ENCODE measurements at places on chromosomes 7 and 10. TPM values are rescaled to one million over a fixed set of nuclear protein-coding genes. Genes with fewer than 3 reads are reported as not detected.

DNA sequence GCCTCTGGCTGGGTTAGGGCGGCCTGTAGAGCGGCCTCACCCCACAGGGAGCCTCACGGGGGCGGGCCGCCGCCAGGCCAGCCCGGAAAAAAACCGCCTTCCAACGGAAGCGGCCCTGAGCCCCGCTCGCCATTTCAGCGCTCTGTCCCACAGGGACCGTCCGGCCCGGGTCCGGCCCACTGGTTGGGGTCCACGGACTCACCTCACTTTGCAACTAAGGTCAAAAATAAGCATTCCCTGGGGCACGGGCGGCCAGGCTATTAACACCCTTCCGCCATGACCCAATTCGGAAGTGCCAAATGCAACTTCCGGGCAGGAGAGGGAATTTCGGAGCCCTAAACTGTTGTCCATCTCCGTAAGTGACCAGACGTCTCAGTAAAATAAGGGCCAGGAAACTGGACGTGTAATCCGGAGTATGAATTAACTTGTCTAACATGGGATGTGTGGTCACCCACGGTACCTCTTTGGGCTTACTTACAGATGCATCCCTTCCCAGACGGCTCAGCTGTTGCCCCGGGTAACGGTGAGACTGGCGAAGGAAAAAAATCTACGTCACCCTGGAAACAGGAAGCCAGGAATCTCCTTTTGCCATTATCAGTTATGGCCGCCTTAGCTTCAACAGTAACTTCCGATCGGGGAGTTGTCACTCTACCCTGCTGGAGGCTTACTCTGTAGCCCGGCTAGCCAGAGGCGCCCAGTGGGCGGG, at the start of gene BBIP1:
BBIP1 (minus strand) TSS at position 538 of the 706 bp plus-strand sequence. CDS start 1,023 bp downstream, outside the sequence.
- DNase-seq, result no peak

Gene FBXL13
- total RNA-seq, result 2.5 TPM

- DNase-seq, result peak; percentile 38
Observed at GRCh38 chr7:15832996-15833395, 146.5 kb upstream of the MEOX2 start.

Gene TSPAN15
- 108 TPM for total RNA-seq

Gene GPR146
- 8.3 TPM for total RNA-seq

- DNase-seq, result no peak
Observed at GRCh38 chr10:111747751-111748150, 435.8 kb downstream of the GPAM start.

Gene KNDC1
- total RNA-seq, result 5.2 TPM

DNA sequence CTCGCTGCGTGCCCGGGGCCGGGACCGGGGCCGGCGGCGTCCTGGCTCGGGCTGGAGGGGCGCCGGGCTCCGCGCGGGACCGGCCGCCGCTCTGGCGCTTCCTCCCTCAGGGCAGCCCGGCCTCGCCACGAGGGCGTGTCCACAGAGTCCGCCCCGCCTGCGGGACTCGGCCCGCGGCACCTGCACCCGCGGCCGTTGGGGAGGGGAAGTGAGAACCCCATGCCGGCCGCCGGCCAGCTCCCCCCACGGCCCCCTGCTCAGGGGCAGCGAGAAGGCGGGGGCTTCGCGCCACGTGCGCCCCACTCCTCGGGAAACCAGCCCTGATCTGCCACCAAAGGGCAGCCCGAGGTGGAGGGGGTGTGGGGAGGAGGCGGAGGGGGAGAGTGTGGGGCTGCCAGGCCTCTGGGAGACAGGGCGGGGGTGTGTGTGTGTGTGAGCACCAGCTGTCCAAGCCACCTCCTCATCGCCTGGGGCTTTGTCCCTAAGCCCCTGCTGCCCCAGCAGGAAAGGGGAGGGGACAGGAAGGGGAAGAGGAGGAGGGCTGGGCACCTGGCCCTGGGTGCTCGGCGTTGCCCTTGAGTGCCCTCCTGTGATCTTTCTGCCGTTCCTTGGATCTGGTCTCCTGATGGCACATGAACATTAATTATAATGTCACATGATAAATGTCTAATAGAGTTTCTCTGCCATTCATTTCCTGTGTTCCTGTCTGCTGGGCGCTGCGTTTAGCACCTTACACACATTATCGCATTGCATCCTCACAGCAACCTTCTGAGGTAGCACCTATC, at the start of gene PIK3AP1:
PIK3AP1 (minus strand) TSS at position 93 of the 785 bp plus-strand sequence. CDS start 120 bp downstream, outside the sequence.
- peak; percentile 47 for DNase-seq

DNA sequence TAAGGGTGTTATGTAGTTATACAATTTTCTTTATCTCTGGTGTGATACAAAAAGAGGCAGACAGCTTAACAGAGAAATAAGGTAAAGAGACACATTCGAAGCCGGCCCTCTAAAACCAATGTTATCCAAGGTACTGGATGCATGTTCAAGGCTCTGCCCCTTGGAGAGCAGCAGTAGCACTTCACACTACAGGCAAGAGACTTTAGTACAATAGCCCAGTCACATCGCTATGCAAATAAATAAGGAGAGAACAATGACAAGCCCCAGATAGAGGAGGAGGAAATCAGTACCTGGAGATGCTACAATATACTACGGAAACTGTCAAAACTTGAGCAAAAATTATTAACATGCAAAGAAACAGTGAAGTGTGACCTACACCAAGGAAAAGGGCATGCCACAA, 111.1 kb downstream of the ITGB1 start:
- no peak for DNase-seq

DNA sequence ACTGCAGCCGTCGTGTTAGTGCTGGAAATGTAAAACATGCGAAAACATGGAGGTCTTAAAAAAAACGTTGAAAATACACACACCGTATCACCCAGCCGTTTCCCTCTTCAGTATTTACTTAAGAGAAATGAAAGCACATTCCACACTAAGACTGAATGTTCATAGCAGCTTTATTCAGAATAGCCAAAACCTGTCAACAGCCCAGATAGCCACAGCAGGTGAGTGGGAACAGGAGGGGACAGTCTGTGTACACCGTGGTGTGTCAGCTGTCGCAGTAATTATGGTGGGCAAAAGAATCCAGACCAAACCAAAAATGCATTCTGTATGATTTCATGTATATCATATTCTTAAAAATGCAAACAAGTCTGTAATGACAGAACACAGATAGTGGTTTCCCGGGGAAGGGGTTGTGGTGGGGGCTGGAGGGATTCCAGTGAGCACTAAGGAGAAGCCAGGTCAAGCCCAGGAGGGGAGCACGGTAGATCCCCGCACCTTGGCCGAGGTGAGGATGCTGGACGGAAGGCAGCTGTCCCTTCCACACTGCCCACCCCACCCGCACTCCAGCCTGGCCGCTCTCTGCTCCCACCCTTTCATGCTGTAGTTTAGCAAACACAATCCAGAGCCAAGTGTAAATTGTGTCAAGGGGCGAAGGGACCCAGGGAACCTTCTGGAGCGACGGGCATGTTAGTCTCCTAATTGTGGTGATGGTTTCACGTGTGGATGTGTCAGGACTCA, 123.6 kb downstream of the NKX6-2 start:
- no peak for DNase-seq

DNA sequence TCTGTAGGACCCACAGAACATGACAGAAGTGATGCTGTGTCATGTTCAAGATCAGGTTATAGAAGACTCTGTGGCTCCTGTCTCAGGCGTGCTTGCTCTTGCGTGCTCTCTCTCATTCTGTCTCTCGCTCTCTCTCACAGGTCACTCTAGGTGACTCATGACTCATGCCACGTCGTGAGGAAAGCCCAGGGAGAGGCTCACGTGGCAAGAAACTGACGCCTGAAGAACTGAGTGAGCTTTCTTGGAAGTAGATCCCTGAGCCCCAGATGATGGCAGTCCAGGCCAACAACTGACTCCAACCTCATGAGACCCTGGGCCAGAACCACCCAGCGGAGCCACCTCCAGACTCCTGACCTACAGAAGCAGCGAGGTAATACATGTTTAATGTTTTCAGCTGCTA, 103.3 kb downstream of the DNMBP start:
- DNase-seq, result peak; percentile 69

Gene RBM20
- total RNA-seq, result 1.4 TPM

DNA sequence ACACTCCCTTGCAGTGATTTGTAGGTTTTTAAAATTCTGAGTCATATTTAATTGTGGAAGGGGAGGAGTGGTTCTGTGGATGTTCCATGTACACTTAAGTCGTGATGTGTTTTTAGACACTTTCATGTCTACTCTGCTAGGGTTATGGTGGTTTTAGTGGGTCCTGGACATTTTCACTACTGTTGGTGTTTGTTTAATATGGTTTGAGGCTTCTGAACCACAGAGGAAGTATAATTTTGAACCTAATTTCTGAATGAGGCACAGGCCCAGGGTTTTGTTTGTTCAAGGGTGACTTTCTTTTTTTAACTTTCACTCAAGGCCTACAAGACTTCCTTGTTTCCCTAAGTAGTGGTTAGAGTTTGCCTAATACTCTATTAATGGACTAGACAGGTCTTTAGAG, 13.3 kb downstream of the SLC26A5 start:
- no peak for DNase-seq

DNA sequence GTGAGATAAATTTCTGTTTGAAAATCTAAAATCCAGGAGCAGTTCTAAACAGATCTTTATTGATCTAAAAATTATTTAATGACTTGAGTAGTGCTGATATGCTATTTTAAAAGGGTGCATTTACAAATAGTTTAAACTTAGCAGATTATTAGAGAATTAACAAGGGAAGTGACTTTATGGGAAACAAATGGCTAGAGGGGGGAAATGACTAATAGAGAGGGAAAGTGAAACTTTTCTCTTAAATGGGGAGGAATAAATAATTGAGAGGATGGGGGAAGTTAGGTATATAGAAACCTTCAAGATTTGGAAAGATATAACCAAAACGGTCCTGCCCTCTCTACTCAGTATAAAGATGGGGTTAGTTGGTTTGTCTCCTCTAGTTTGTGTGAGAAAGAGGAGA, 90.1 kb upstream of the ARMC3 start:
- no peak for DNase-seq

DNA sequence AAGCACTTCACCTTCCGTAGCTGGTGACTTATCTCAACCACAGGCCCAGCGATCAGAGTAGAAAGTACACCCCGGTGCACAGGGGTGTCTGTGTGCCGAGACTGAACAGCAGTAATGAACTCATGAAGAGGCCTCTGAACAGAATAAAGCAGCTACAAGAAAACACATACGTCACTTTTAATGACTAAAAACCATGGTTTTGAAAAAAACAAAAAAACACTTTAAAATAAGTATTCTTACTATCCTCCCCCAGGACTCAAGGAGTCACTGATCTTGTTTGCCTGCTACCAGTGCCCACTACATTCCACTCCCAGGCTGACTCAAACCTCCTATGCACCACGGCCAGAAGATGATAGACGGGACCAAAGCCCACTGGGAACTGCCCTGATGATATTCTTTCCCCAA, 53.8 kb downstream of the NCAPG2 start:
- no peak for DNase-seq

Gene OR2A7
- 4.8 TPM for total RNA-seq
